ENCODE measurements at places on chromosomes 4 and X. TPM values are rescaled to one million over a fixed set of nuclear protein-coding genes. Genes with fewer than 3 reads are reported as not detected.

NWD2 gene
- not detected for total RNA-seq

HPGD gene
- total RNA-seq = 0.30 TPM

HTR2C gene
- total RNA-seq = not detected

HOPX gene
- 0.14 TPM for total RNA-seq
